Activated CD4-positive, alpha-beta T cell treated with anti-CD3 and anti-CD28 coated beads, Interleukin-2, amount 10 ng/mL, durations not matched to agents 24 days and 14 days (primary cell): ENCODE measurements at places on chromosomes 5 and 9. TPM values are rescaled to one million over a fixed set of nuclear protein-coding genes. Genes with fewer than 3 reads are reported as not detected.

MARVELD2 gene
- 0.26 and 0.36 TPM in 2 replicates for total RNA-seq

DNA sequence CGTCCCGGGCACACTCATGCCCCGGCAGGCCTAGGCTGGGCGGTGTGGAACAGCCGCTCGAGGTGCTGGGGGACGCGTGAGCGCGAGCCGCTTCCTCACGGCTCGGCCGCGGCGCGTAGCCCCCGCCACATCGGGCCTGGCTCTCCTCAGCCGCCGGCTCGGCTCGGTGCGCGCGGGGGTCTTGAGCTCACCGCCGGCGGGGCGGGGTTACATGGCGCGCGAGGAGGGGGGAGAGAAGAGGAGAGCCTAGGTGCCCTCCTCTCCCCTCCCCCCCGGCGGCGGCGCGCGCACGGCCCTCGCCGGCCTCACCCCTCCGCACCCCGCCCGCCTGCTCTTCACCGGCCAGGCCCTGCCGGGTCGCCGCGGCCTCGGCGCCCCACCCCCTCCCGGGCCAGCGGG is 7.7 kb downstream of the RANBP6 start:
- DNase-seq: peak; percentile 92

DNA sequence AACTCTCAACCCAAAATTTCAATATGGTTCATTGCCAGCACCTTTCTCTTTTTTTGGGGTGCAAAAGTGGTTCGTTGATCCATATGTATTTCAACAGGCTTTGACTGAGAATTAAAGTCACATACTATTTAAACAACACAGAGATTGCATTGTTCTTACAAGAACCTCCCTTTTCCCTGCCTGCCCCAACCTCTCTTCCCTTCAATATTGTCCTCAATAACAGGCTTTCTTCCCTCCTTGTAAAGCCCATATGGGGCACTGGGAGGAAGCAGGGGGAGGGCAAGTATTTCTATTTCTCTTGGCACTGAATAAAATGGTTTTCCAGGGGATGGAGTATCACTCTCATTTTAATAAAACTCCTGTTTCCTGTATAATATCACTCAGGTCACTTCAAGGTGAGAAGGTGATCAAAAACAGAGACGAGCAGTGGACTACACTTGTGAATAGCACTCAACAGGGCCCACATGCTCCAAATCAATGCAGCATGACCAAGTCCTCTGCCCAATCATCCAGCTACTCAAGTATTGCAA is 65.1 kb downstream of the EFNA5 start:
- no peak for DNase-seq

ARHGEF39 gene
- 9.9 and 10.8 TPM in 2 replicates for total RNA-seq

- DNase-seq: no peak
These were observed 45.3 kb upstream of the TTC39B start for GRCh38 chr9:15352306-15352705.

DNA sequence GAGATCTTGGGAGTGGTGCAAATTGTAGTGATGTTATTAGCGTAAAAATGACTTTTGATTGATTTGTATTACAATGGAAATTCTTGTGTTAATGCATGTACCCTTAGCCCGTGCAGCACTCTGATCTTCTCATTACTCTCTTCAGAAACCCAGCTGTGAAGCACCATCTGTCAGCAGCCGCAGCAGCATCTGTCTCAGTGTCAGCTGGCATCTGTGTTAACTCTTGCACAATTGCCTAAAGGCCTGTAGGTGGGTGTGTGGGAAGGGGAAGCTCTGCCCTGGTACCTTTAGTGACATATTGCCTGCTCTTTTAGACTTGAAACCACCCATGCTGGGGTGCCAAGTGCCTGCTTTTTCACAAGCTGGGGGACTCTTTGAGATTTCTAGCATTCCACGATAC is 101.3 kb downstream of the FBXL7 start:
- DNase-seq: no peak

- DNase-seq: no peak
These were observed 386.5 kb downstream of the GADD45G start for GRCh38 chr9:89991204-89991790.

- no peak for DNase-seq
These were observed 549.1 kb downstream of the CDK5RAP2 start for GRCh38 chr9:120030847-120031246.
